ENCODE measurements at places on chromosomes 5 and 9. TPM values are rescaled to one million over a fixed set of nuclear protein-coding genes. Genes with fewer than 3 reads are reported as not detected.

GRCh38 chr5:4720831-4721230, 419.3 kb upstream of the ADAMTS16 start:
- DNase-seq = no peak

- DNase-seq = no peak
Measured at GRCh38 chr9:68895741-68896478, 118.0 kb downstream of the PRKACG start.

Gene PCDHGC5
- total RNA-seq = 4.0 TPM

Gene SPACA9
- total RNA-seq = 5.9 TPM

Gene SLC46A2
- not detected for total RNA-seq

Measured in tibial nerve (tissue), 4 donors.